Osteocyte (in vitro differentiated cells): ENCODE measurements at places on chromosomes 5 and 9. TPM values are rescaled to one million over a fixed set of nuclear protein-coding genes. Genes with fewer than 3 reads are reported as not detected.

GRCh38 chr5:155001523-155001922, 12.0 kb upstream of the KIF4B start:
- DNase-seq: no peak
- no peak overlapping the region for H3K4me3 ChIP-seq
- peaks cover 5% of the 10 kb centered on the region for H3K27me3 ChIP-seq
- no peak overlapping the region for H3K27ac ChIP-seq

DNA sequence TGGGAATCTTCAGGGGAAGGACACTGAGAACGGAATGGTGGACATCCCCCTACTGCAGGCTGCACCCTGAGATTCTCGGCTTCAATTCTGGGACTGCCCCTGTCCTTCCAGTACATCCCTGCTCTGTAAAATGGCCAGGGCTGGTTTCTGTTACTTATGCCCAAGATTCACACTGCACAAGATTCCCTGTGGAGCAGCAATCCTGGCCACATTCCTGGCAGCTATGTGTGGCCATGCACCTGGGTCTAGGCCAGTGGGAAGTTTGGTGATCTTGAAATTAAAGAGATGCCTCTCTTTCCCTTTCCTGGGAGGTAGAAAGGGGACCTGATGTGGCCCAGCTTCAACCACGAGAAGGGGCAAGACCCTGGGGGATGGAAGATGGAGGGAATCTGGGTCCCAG, 27.6 kb downstream of the WHRN start:
- H3K36me3 ChIP-seq: peaks cover 11% of the 10 kb centered on the region
- no peak overlapping the region for H3K27ac ChIP-seq
- no peaks in the 10 kb centered on the region for H3K4me1 ChIP-seq

- H3K27ac ChIP-seq: no peak overlapping the region
- no peaks in the 10 kb centered on the region for H3K4me1 ChIP-seq
- no peaks in the 10 kb centered on the region for H3K27me3 ChIP-seq
- H3K4me3 ChIP-seq: no peak overlapping the region
- H3K36me3 ChIP-seq: no peaks in the 10 kb centered on the region
Measured at GRCh38 chr5:117475919-117476318, 901.3 kb upstream of the SEMA6A start.

GRCh38 chr5:11897781-11898180, 6.5 kb downstream of the CTNND2 start:
- DNase-seq: no peak
- H3K36me3 ChIP-seq: no peaks in the 10 kb centered on the region
- peaks cover 13% of the 10 kb centered on the region for H3K27me3 ChIP-seq
- no peak overlapping the region for H3K4me3 ChIP-seq
- H3K4me1 ChIP-seq: peaks cover under 1% of the 10 kb centered on the region

GRCh38 chr5:34655354-34655991, 655 bp upstream of the RAI14 start:
- no peaks in the 10 kb centered on the region for H3K27me3 ChIP-seq
- no peak for DNase-seq
- H3K4me3 ChIP-seq: peak overlapping the region; percentile 84
- peak overlapping the region; percentile 89 for H3K27ac ChIP-seq
- H3K4me1 ChIP-seq: peaks cover 46% of the 10 kb centered on the region

DNA sequence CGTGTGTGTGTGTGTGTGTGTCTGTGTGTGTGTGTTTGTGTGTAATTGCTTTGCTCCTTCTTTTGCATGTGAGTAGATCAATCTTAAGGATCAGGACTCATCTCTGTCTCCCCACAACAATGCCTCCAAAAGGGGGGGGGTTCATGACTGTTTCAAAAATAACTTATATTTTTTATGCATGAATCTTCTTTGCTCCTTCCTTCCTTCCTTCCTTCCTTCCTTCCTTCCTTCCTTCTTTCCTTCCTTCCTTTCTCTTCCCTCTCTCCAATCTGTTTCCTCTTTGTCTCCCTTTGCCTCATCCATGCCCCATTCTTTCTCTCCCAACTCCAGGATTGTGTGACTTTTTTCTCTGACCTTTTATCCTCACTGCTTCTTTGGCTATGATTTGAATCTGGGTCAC, 126.4 kb upstream of the OSMR start:
- H3K4me3 ChIP-seq: no peak overlapping the region
- peaks cover 7% of the 10 kb centered on the region for H3K27me3 ChIP-seq
- no peaks in the 10 kb centered on the region for H3K36me3 ChIP-seq

DNA sequence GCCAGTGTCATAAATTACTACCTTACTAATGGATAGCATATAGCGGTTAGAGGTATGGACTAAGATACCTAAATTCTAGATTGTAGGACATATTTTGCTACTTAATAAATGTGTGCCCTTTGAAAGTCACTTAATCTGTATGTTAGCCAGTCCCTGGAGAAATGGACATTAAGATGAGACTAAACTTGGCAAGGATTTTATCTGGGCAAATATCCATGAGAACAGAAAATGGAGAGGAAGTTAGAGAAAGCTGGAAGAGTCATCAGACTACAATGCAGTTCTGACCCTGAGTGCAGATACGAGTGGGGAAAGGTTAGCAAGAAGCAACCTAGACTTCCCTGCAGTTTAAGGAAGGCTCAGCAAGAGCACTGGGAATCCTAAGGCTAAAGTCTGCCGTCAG, 33.0 kb downstream of the TBCA start:
- peaks cover 4% of the 10 kb centered on the region for H3K4me1 ChIP-seq
- no peaks in the 10 kb centered on the region for H3K27me3 ChIP-seq
- peak overlapping the region; percentile 46 for H3K27ac ChIP-seq

GRCh38 chr5:2196416-2196815, 313.7 kb upstream of the IRX4 start:
- no peak overlapping the region for H3K27ac ChIP-seq
- H3K4me3 ChIP-seq: no peak overlapping the region
- no peaks in the 10 kb centered on the region for H3K4me1 ChIP-seq
- peak; percentile 63 for DNase-seq
- H3K27me3 ChIP-seq: no peaks in the 10 kb centered on the region

Gene LCN1
- not detected in 2 replicates for total RNA-seq

Gene NPR3
- total RNA-seq: 92.2 and 97.4 TPM in 2 replicates

Gene HBEGF
- total RNA-seq: 2.7 and 3.6 TPM in 2 replicates
